Astrocyte of the spinal cord (primary cell): ENCODE measurements at places on chromosomes 11 and 22.

DNA sequence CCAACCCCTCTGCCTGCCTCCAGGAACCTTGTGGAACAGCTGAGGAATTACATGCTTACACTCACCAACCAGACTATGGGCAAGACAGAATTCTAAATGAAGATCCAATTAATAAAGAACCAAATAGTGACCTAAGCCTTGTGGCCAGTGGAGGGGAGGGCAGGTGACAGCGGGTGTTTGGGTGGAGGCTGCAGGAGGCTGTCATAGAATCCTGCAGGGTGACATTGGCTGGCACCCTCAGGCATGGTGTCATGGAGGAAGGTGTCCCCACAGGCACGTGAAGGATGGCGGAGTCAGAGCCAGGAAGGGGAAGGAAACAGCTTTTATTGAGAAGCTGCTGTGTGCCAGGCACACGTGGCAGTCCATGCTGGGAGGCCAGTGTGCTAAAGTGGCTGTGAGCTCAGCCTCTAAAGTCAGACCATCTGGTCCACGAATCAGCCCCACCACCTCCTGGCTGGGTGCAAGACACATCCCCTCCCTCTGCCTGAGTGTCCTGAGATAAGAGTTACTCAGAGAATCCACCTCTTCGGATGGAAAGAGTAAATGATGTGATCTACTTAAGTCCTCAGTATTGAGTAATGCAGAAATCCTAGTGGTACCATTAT, 8.7 kb downstream of the MYO18B start:
- DNase-seq: no peak

- DNase-seq: no peak
These were observed 614 bp upstream of the ASCL2 start for GRCh38 chr11:2271077-2271326.

DNA sequence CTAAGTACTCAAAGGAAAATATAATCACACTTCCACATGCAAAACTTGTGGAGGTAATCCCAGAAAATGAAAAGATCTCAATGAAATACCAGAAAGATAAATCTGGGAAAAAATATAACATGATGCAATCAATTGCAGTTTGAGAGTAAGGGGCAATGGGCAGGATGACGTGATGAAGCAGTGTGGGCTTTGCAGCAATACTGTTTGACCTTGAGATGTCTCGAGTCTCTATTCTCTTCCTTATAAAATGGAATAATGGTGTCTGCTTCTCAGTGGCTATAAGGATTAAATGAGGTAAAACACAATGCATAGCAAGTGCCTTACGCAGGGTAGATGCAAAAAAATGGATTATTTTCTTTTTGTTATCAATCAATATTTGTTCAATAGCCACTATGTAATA, 447.5 kb downstream of the BUD13 start:
- no peak for DNase-seq

DNA sequence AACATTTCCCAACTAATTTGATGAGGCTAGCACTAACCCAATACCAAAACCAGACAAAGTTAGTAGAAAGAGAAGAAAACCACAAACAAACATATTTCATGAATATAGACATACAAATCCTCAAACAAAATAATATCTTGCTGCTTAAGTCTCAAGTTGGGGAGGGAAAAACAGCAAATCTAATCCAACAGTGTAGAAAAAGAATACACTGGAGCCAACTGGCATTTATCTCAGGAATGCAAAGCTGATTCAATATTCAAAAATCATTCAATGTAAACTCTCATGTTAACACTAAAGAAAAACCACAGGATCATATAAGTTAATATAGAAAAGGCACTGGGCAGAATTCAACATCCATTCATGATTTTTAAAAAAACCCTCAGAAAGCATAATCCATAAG, 18.2 kb downstream of the GNB1L start:
- no peak for DNase-seq

- DNase-seq: no peak
These were observed 1.5 kb downstream of the DGKZ start for GRCh38 chr11:46348566-46349401.

- DNase-seq: no peak
These were observed 302.1 kb downstream of the CADM1 start for GRCh38 chr11:115202074-115202473.

- DNase-seq: no peak
These were observed 45.3 kb downstream of the MED15 start for GRCh38 chr22:20552443-20553401.

- DNase-seq: peak; percentile 99
These were observed 81.0 kb downstream of the CCDC34 start for GRCh38 chr11:27281740-27282590.

- DNase-seq: peak; percentile 65
These were observed 646.0 kb downstream of the OPCML start for GRCh38 chr11:132886335-132886734.

- DNase-seq: no peak
These were observed 16.2 kb upstream of the TRMU start for GRCh38 chr22:46319319-46319718.

- DNase-seq: no peak
These were observed 1.1 kb upstream of the ATP6V1E1 start for GRCh38 chr22:17629641-17630040.

DNA sequence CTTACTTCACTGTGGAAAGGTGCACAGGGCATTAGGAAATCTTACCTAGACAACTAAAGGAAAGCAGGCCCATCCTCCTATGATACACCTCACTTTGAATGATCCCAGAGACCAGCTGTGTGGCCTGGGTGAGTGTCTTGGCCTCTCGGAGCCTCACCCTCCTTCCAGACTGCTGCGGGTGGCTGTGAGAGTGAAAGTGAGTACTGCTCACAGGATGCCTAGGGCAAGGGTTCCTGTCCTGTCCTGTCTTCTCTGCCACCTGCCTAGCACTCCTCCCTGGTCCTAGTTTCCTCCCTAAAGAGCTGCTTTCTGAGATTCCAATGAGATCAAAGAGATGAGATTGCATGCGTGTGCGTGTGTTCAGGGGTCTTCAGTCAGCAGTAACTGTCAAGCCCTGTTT, 19.5 kb upstream of the ADORA2A start:
- DNase-seq: no peak

DNA sequence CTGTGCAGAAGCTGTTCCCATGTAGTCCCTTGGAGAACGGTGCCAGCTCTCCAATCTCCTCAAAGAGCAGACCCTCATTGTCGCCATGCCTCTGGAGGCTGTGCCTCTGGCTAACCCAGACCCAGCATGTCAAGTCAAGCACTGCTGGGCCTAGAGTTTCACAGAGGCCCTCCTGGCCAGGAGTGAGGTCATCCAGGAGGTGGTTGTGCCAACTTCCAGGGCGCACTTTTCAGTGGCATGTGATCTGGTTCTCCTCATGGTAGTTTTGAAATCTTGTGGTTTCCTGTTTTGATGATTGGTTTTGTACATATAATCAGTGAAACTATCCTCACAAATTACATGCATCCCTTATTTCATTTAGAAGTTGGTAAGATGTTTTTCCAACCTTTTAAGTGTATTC, 78.9 kb downstream of the PPFIBP2 start:
- DNase-seq: no peak

- no peak for DNase-seq
These were observed 12.2 kb downstream of the LSP1 start for GRCh38 chr11:1864831-1865665.

GRCh38 chr11:131683666-131684065, 313.3 kb downstream of the NTM start:
- DNase-seq: no peak

- DNase-seq: peak; percentile 70
These were observed 15.3 kb upstream of the ZBTB16 start for GRCh38 chr11:114044042-114044871.

DNA sequence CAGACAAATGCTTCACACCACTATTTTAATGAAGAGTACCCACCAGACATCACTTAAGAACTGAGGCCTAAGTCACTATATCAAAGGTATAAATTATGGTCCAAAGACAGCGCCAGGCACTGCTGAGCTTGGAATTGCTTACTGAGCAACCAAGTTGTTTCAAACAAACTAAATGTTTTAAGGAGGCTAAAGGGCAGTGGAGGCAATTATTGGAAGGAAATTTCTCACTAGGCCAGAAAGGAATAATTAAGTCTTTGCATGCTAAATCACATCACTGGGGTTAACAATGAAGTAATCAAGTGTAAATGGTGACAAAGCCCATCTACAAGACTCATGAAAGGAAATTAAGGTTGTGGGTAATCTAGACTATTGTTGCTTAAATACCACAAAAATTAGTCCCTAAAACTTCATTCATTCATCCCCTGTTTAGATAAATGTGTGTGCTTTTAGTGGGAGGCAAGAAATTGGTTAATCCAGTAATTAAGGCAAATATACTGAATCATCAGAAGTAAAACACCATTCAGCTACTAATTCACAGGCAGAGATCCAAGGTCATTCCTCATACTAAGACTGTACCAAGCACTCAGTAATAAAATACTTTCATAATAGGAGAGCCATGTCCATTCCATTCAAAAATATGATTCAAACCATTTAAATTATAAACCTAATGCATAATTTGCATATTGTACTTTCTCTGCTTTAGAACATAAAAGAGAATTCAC, 21.2 kb downstream of the LGR4 start:
- no peak for DNase-seq

DNA sequence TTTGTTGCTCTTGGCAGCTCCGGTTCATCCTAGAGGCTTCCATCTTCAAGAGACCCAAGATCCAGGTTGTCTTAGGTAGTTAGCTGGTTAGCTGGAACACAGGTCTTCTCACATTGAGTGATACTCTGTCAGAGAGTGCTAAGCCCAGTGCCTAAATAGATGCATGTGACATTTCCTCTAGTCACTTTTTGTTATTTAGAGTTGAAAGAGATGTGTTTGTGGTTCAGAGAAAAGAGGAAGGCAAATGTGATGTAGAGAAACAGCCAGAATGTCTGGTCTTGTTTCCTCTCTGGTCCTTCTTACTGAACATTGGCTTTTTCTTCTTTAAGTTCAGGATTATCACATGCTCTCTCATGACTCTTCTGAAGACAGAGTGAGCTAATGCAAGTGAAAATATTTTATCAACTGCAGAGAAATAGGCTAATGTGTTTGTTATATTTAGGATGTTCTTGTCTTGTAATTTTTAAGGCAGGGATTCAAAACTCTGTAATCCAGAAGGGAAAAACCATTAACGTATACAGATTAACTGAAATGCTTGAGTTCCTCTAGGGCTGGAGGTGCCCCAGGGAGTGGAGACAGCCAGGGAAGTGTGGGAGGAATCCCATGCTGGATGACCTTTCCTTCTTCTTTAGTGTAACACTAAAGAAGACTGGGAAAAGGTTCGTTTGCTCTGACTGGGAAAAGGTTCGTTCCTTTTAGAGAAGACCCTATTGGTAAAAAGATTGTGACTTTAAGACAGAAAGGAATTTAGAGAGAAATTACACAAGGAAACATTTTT, 75.4 kb downstream of the SWAP70 start:
- no peak for DNase-seq

DNA sequence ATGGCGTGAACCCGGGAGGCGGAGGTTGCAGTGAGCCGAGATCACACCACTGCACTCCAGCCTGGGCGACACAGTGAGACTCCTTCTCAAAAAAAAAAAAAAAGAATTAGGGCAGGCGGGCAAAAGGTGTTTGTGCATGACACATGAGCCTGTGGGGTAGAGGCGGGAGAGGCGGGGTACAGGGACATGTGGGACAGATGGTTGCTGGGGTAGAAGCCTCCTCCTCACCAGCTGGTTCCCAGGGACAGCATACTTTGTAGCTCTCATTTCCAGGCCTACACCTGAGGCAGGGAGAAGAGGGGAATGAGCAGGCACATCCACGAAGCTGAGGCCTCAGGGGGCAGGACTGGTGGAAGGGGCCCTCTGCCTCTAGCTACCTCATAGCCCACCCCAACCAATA, 23.7 kb downstream of the YWHAH start:
- DNase-seq: no peak

- no peak for DNase-seq
These were observed 41.7 kb downstream of the KCNJ4 start for GRCh38 chr22:38413085-38414008.

DNA sequence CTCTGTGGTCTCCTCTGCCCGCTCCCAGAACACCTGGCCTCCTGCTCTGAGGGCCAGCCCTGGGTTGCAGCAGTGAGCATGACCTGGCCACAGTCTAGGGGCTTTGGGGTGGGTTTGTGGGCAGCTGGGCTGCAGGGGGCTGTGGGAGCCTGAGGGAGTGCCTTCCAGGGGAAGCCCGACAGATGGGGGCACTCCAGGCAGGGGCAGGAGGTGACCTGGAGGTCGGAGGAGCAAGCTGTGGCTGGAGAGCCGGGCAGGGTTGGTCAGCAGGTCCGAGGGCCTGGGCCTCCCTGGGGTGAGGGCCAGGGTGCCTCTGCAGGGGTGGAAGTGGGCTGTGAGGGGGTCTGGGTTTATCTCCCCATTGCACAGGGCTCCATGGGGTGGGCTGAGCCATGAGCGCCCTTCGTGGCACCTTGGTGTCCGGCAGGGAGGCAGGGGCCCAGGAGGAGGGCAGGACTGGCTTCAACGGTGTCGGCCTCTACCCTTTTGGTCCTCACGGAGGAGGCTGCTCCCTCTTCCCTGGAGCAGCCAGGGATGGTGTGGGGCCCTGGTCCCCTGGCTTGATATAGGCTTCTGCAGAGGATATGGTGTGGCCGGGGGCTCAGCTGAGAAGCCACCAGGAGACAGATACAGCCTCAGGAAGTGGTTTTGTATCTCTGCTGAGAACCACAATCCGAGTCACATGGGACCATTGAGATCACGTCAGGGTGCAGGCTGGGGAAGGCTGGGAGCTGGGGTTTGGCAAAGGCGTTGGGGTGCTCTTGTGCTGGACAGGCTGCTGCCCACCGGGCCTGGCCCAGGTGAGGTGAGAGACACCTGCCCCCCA, 22.3 kb downstream of the KCNQ1 start:
- no peak for DNase-seq

DNA sequence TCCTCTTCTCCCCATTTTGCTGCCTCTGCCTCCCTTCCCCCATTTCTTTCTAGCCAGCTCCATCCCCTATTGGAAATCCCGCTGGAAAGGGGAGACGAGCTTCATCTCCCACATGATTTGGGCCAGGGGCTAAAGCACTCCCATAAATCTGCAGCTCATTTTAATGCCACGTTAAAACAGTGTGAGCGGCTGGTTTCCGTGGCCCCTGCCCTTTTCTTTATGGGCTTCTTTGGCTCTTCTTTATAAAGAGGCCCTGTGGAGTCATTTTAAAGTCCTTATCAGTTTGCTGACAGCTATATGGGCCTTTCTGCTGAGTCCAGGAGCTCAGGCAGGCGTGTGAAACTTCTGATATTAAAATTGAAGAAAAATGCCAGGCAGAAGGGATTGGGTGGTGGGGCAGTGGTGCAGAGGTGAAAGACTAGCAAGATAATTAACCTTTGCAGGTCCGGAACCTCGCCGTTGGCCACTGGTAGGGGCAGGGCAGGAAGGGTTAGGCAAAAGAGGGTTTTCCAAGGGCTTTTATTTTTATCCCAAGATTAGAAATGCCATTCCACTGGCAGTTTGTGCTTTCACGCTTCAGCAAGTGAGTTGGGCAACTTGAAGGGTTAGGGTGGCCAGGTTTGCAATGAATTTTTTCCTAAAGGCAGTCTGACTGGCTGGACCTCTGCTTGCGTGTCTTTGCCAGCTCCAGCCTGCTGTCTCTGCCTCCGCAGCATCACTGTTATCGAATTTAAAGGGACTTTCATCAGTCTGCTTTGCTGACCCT, 44.3 kb downstream of the EXT2 start:
- no peak for DNase-seq

- no peak for DNase-seq
These were observed 160.3 kb downstream of the DBX1 start for GRCh38 chr11:20000022-20000350.

- DNase-seq: peak; percentile 25
These were observed 3.4 kb downstream of the FJX1 start for GRCh38 chr11:35621620-35622019.
